Sciatic nerve (tissue), 2 donors: ENCODE measurements at places on chromosomes 1 and 21.

DNA sequence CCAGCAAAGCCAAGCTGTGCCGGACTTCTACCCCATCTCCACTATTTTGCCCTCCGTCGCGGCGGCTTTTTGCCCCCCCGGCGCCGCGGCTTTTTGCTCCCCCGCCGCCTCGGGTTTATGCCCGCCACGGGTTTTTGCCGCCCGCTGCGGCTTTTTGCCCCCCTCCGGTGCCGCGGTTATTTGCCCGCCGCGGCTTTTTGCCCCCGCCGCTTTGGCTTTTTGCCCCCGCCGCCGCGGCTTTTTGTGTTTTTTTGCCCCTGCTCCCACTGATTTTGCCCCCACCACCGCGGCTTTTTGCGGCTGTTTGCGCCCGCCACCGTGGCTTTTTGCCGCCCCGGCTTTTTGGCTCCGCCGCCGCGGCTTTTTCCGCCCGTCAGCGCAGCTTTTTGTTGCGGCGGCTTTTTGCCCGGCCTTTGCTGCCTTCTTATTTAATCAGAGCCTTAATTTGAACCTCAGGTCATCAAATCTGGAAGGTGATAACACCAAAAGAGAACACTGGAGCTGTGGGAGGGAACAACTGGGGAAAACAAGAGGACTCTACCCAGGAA, 106.0 kb downstream of the TPTE start:
- DNase-seq: peak; percentile 69

DNA sequence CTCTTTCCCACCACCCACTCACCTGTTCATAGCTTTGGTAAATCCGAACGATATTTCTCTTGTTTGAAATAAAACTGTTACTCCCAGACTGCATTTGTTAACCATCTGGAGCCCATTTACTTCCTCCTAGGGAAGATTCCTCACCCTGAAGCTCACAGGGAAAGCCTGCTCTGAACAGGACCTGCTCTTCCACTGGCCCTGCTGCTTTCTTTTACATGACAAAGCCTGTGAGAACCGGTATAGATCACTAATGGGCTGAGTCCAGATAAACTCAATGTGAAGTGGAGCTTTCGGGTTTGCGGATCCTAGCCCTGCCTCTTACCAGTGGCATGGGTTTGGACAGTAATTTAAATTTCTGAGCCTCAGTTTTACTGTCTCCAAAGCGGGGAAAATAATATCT, 45.2 kb downstream of the FAM163A start:
- DNase-seq: no peak

GRCh38 chr1:212667223-212668139, 32.2 kb downstream of the BATF3 start:
- peak; percentile 55 for DNase-seq

GRCh38 chr21:38675182-38675824, 130.4 kb upstream of the ETS2 start:
- DNase-seq: no peak

DNA sequence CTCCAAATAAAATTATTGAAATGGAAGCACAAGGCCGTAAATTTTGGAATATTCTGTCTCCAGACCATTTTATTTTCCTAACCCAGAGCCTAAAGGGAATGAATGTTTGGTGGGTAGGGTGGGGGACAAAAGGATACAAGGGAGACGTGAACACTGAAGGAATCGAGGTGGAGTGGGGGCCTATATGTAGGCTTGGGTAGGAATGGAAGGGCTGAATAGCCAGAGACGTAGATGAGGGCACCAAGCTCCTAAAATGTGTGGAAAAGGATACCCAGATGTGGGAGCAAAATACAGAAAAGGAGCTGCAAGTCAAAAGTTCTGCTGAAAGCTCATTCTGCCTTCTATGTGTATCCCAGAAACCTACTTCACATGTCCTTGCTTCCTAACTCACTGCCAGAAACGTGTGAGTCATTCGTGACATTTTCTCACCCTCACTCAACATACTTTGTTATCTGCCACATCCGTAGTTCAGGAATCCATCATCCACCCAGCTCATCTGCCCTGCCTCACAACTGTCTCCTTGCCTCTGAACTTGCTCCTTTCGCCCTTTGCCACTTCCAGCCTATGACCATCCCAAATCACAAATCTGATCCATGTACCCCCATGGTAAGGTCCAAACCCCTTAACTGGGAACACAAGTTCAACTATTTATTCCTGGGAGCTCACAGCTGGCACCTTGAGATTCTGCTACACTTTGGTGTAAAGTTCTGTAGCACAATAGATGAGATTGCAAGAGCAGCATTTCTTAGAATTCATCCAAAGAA, 84.1 kb upstream of the PRDX6 start:
- DNase-seq: no peak
